ENCODE measurements at places on chromosomes 6 and 20.

DNA sequence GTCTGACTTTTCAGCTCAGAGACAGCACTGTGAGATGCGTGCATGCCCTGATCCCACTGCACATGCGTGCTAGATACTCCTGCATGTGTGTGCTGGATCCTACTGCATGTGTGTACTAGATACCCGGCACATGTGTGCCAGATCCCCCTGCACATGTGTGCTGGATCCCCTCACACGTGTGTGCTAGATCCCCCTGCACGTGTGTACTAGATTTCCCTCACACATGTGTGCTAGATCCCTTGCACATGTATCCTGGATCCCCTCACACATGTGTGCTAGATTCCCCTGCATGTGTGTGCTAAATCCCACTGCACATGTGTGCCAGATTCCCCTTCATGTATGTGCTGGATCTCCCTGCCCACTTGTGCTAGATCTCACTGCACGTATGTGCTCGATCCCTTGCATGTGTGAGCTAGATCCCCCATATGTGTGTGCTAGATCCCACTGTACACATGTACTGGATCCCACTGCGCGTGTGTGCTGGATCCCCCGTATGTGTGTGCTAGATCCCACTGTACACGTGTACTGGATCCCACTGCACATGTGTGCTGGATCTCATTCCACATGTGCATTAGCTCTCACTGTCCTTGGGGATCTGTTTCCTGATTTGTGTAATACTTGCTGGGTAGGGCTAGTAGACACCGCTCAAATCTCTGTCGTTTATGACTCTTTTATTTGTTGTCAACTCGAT lies 214.6 kb downstream of the SMOC2 start:
- DNase-seq = no peak

- DNase-seq = no peak
Measured at GRCh38 chr20:64003960-64004725, 23.2 kb downstream of the PRPF6 start.

- DNase-seq = no peak
Measured at GRCh38 chr6:53680489-53680888, 14.9 kb upstream of the KLHL31 start.

- no peak for DNase-seq
Measured at GRCh38 chr6:73308712-73309534, 45.2 kb downstream of the DPPA5 start.

GRCh38 chr20:11271319-11271718 lies 597.5 kb upstream of the JAG1 start:
- no peak for DNase-seq

GRCh38 chr20:35491823-35492222 lies 36.4 kb downstream of the CEP250 start:
- no peak for DNase-seq

DNA sequence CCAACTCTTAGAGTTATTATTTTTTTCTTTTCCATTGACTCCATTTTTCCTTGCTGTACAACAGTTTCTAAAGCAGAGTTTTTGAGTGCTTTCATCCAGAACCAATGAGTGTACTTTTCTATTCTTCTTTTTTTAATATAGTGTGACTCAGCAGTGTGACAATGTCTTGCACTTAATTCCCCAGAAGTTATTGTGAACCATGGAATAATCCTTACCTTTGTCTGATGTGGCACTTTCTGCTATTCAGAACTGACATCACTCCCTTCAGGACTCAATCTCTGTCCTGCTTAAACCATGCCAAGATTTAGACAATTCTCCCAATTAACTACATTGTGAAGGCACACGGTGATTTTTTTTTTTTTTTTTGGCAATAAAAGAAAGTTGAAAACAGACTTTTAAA lies 41.5 kb downstream of the GRIK2 start:
- DNase-seq = no peak

GRCh38 chr6:110233770-110234374 lies 53.6 kb downstream of the CDC40 start:
- no peak for DNase-seq

- no peak for DNase-seq
Measured at GRCh38 chr6:115485400-115485799, 575.3 kb downstream of the FRK start.

DNA sequence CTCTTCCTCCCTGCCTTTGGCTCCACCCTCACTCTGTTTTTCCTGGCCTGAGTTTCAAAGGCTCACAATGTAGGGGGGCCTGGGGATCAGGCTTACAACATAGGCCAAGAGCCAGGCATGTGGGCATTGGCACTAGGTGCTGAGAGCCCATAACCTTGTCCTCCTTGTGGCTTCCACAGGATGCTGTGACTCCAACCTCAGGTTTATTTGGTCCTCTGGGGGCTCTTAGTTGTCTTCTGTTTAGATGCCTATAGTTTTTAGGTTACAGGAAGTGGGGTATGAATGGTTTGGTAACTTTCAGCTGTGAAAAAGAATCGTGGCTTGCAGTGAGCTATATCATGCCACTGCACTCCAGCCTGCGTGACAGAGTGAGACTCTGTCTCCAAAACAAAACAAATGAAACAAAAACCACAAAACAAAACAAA lies 25.6 kb downstream of the MMP24 start:
- DNase-seq = no peak

DNA sequence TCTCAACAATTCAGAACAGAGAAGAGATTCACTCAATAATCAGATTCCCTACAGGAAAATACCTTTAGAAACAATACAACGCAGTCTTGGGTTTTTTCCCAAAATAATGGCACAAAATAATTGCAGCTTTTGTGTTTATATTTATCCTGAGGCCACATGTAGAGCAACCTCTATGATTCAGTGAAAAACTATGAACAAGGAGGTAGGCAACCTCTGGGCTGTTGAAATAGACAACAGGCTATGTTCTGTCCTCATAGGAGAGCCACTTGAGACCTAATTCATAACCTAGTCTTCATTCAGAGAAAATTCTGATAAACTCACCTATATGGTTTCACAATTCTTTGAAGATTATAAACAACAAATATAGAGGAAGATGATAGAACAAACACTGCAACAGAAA lies 118.3 kb downstream of the KHDC1L start:
- DNase-seq = no peak

- DNase-seq = no peak
Measured at GRCh38 chr20:32611286-32611685, 26.2 kb upstream of the NOL4L start.

DNA sequence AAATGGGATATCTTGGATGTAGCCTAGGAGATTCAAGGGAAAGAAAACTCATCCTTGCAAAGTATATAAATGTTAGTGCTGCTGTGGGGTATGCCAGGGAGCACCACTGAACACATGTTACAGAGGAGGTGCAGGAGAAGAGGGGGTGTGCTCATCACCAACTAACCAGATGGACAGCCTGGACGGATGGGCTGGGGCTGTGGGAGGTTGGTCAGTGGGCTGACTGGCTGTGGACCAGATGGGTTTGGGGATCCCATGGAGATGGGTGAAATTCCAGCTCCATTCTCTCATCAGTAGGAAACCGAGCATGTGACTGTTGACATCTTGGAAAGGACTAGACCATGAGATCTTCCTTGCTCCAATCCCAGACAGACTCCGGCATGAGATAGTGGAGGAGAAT lies 201.0 kb downstream of the LRFN2 start:
- no peak for DNase-seq

DNA sequence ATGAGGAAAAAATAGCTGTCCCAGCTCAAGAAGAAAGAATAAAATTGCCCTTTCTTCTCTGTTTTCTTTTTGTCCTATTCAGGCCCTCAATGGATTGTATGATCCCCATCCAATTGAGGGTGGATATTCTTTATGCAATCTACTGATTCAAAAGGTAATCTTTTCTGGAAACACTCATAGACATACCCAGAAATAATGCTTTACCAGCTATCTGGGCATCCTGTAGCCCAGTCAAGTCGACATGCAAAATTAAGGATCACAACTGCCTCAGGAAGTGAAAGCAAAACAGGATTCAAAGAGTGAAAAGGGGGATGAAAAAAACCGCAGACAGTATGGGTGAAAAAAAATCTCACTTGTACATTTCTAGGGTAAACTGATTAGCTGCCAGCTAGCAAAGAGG lies 410.1 kb downstream of the TBC1D32 start:
- no peak for DNase-seq

DNA sequence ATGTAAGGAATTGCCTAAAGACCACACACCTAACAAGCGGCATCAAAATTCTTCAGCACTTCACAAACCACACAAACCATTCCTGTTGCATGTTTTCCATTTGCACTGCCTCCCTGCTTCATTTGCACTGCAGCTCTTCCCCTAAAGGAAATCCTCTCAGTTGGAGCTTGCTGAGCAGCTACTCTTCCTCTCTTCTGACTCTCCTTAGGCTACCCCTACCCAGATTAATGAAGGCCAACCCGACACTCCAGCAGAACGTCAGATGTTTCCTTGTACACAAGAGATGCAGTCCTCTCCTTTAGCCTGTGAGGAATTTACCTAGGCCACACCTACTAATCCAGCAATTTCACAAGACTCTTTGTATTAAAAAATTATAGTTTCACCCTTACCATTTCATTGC lies 8.1 kb downstream of the BEND6 start:
- DNase-seq = no peak

DNA sequence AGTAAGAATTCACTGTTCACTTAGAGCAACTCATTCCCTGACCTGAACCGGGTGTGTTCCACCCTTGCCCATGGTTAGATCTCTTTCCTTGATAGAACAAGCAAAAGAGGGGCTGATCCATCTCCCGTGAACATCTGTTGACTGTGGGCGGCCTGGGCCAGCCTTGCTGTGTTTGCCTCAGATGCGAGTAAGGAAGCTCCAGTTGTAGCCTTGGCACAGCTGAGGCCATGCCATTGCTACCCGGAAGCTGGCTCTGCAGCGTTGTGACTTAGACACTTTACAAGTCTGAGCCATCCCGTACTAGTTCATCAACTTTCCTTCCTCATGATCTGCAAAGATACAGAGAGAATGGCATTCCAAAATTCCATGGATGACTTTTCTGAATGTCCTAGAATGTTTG lies 139.0 kb downstream of the MAP3K4 start:
- no peak for DNase-seq

- no peak for DNase-seq
Measured at GRCh38 chr6:33590531-33591198, 10.6 kb upstream of the BAK1 start.

- no peak for DNase-seq
Measured at GRCh38 chr20:7392542-7393206, 547.6 kb downstream of the HAO1 start.

DNA sequence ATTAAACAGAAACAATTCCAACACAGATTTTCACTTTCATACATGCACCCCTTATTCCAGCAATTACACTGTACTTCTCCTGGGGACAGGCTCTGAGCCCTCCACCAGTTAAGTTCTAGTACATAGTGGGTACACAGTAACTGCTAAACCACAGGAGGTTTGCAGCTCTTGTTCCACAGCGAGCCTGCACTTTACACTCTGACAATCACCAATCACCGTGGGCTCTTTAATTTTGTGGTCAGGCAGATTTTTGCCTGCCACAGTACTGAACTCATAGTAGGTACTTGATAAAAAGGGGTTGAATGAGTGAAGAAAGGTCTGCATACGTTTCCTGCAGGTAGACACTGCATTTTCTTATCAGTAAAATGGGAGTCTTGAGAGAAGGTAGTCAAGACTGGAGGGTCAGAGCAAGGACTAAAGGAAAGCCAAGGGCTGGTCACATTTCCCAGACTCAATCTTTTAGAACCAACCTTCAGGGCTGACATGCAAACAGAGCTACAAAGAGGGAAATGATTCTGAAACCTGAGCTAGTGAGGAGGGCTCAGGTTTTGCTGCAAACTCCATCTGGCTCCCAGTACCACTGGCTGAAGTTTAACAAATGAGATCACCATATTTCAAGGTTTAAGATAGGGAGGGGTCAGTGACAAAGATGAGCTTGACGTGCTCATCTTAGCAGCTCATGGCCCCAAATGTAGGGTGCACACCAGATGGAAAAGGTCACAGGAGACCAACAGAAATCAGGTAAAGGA lies 404.6 kb downstream of the BTBD9 start:
- DNase-seq = no peak

GRCh38 chr6:170087941-170088581 lies 202.8 kb downstream of the DLL1 start:
- DNase-seq = no peak

DNA sequence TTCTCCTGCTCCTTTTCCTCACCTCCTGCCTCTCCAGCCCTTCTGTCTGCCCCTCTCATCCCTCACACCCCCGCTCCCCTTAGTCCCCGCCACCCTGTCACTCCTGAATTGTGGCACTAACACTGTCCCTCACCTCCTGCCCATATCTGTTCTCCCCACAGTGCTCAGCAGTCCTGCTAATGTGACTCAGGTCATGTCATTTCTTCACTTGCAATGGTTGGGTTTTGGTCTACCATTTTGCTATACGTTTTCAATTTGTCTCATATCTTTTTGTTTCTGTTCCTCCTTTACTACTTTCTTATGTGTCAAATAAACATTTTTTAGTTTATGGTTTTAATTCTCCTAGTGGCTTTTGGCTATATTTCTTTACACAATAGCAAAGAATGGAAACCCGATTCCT lies 1.3 kb upstream of the HLA-B start:
- DNase-seq = no peak
